GM10248 (cell line): ENCODE measurements at places on chromosomes 6 and 20.

- DNase-seq = no peak
Measured at GRCh38 chr6:73182021-73182607, 43.2 kb downstream of the KHDC1L start.

GRCh38 chr6:166785131-166785530 lies 158.1 kb upstream of the RPS6KA2 start:
- DNase-seq = no peak

DNA sequence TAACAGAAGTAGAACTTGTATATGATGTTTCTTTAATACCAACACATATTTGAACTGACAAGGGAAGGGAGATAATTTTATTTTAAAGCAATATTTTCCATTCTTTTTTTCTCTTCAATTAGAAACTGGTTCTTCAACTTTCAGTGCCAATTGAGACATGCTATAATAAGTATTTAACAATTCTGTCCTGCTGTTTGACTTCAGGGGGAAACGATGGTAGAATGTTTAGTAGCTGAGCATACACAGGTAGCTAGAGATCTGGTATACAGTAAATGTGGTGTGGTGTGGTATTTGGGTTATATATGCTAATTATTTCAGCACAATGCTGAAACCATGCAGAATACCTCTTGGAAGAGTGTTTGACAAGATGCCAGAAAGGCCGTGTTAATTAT lies 156.9 kb downstream of the ARID1B start:
- no peak for DNase-seq

DNA sequence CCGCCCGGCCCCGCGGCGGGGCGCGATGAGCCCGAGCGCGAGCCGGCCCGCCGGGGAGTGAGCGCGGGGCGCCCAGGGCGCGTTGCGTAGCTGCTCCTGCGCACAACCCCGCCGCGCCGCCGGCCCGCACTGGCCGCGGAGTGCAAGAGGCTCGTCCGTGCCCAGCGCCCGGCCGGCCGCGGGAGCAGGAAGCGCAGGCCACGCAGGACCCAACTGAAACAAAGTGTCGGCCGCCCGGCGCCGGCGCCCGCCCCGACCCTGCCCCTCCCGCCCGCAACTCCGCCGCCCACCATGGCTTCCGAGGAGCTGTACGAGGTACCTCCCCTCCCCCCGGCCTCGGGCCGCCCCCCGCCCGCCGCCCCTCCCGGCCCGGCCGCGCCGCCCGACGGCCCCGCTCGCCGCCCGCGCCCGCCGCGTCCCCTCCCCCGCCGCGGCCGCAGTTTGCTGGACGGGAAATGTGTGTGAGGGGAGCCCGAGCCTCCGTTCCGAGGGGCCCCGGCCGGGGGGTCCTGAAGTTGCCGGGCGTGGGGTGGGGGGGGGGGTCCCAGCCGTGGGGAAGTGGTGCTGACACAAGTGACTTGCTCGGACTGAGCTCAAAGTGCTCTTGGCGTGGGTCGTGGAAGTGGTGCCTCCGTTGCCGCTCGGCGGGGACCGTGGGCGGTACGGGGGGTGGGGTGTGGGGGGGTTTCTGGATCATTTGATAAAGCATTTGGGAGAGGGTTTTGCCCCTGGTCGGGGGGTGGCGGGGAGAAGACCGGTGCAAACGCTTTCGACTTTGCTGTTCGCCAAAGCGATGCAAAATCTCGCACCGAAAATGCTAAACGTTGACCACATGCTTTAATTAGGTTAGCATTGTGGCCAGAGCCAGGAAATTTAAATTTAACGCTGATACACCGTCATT lies 539 bp downstream of the CDYL start:
- peak; percentile 58 for DNase-seq

DNA sequence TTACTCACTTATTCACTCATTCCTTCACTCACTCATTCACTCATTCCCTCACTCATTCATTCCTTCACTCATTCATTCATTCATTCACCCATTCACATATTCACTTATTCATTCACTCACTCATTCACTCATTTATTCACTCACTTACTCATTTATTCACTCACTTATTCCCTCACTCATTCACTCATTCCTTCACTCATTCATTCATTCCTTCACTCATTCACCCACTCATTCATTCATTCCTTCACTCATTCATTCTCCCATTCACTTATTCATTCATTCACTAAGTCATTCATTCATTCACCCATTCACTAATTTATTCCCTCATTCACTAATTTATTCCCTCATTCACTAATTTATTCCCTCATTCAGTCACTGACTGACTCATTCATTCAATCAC lies 127.6 kb downstream of the EDN3 start:
- DNase-seq = no peak

- DNase-seq = no peak
Measured at GRCh38 chr20:137668-138490, 4.5 kb upstream of the DEFB126 start.

DNA sequence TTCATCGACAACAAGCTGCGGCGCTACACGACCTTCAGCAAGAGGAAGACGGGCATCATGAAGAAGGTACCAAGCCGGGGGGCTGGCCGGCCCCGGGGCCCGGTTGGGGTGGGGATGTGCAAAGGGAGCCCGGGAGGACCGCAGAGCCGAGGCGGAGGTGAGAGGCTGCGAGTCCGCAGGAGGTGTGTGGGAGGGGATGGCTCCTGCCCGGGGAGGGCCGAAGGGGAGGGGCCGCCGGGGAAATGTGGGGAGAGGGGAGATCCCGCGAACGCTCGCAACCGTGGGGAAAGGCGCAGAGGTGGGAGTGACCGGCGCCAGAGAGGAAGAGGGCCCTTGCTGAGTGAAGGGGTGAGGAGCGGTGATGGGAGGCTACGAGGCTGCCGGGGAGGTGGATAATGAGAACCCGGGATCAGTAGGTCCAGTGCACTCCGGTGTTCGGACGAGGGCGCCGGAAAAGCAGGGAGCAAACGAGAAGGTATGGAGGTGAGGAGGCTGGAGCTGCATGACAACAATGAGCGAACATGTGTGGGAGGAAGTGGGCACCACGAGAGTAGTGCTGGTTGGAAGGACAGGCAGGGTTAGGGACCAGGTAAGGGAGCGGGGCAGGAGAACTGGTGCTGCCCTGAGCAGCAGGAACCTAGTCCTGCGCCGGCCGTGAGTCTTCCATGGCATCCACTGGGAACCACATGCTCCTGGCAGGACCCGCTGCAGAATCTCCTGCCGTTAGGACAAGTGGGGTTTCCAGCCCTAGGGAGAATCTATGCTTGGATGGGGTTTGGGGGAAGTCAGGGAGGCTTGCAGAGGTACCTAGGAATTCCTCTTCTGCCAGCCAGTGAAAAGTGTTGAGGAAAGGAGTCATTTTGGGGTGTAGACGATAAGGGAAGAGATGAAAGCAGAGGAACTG lies 1.3 kb downstream of the SRF start:
- DNase-seq = peak; percentile 46

DNA sequence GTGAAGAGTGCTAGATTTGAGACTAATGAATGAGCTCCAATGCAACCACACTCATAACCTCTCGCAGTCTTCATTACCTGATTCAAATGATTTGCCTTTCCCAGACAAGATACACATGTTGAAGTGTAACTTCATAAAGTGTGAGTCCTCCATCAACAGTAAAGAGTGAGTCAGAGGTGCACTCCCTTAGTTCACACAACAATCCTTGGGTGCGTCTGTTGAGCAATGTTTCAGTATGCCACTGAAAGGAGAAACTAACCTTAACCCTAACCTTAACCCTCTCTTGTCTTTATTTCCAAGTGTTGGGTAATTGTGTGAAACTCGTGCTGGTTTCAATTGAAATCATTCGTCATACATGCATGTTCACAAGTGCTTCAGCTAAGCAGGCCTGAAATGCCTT lies 21.0 kb upstream of the RIN2 start:
- no peak for DNase-seq

GRCh38 chr6:52143551-52143950 lies 42.6 kb upstream of the IL17A start:
- DNase-seq = no peak

DNA sequence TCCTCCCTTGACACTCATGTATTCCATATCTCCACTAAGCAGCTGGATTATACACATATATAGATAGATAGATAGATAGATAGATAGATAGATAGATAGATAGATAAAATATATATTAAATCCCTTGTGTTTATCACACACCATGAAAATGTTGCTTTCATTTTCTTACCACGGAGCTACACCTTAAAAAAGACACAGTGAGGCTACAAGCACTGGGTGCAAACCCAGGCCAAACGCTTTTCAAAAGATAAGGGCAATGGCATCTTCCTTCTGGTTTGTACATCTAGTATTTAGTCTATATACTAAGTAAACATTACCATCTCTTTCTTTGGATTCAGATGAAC lies 377.1 kb downstream of the ESR1 start:
- DNase-seq = no peak

GRCh38 chr6:170523256-170524171 lies 29.6 kb downstream of the PSMB1 start:
- DNase-seq = no peak

- DNase-seq = no peak
Measured at GRCh38 chr6:126060400-126060799, 74.1 kb downstream of the TRMT11 start.

- DNase-seq = no peak
Measured at GRCh38 chr20:63782051-63782471, 42.5 kb downstream of the SLC2A4RG start.

DNA sequence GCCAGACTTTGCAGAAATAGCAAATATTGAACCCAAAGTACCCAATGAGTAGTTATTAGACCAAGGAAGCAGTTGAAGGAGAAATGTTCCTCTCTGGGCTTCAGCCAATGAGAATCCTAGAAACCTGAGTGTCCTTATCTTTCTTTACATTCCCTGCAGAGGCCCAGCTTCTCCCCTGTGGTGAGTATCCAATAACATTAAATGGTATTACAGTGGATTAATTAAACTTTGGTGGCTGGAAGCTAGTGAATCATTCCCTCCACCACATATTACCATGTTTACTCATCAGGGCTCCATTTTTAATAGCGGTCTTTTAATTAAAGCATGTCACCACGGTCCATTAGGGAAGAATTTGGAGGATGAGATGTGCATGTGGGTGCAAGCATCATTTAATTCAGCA lies 74.0 kb downstream of the UNC5CL start:
- DNase-seq = no peak

- no peak for DNase-seq
Measured at GRCh38 chr6:26231006-26231587, 133.9 kb upstream of the BTN3A2 start.

DNA sequence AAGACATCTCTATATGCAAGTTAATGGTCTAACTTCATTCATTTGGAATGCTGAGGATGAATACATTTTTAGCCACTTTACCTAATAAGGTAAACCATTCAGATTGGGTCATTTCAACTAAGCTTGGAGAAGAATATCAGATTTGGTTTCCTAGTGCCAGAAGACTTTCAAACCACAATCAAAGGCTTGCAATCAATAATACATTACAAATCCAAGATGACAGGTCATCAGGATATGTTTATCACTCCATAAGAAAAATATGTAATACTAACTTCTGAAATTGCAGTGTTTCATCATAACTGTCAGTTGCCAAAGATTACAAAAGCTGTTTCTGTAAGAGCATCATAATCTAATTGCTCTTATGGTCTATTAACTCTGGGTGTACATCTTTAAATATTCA lies 654.0 kb downstream of the COL12A1 start:
- no peak for DNase-seq

- no peak for DNase-seq
Measured at GRCh38 chr6:103886951-103887350, 972.8 kb downstream of the HACE1 start.

- no peak for DNase-seq
Measured at GRCh38 chr6:122571888-122572287, 38.3 kb upstream of the PKIB start.

GRCh38 chr6:119257726-119258125 lies 91.8 kb downstream of the MAN1A1 start:
- no peak for DNase-seq

DNA sequence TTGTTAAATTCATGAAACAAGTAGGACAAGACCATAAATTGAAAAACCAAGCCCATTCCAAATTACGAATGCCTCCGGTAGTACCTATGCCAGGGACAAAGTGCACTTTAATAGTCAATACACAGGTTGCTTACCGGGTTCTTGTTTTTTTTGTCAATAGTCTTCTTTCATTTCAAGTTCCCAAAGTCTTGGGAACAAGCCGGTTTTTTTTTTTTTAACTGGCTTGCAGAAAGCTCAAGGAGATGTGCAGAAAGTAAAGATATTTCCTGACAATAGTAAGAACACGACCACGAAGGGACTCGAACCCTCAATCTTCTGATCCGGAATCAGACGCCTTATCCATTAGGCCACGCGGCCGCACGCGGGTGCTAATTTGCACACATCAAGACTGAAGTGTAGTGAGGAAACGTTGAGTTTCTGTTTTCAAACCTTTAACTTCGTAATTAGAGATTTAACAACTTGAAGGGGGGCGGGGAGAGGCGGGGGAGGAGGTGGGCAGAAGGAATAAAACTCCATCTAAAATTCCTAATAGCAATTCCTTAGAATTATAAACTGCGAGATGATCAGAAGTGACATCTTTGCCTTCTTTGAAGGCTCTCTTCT lies 181.0 kb downstream of the TRIM27 start:
- no peak for DNase-seq

DNA sequence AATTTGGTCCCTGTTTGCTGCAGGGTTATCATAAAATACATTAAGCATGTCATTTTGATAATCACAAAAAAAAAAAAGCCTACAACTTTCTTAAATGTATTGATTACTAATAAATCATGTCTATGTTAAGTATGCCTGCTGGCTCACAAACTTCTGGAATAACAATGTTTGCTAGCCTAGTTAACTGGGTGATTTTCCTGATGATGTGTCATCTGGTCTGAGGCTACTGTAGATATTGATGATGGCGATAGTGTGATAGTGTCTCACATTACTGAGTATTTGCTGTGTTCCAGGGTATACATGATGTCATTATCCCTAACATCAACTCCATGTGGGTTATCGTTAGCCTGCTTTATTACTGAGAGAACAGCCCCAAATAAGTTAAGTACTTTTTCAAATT lies 86.2 kb upstream of the VSTM2L start:
- DNase-seq = no peak

- DNase-seq = no peak
Measured at GRCh38 chr6:23783901-23784300, 342.1 kb upstream of the NRSN1 start.

DNA sequence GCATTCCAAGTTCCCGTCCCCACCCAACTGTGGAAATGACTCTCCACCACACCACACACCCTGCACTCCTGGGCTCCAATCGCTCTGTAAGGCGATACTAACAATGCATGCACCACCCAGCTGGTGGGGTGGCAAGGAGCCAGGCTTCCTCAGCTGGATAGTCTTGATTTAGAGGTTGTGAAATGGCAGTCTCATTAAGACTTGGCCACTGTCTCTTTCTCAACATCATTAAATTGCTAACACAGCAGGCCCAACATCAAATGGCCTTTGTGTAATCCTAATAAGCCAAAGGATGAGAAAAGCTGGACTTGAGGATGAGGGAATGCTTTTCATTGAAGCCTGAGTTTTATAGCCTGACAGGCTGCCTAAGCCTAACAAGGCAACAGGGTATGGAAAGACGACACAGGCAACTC lies 223.7 kb downstream of the GMDS start:
- no peak for DNase-seq

DNA sequence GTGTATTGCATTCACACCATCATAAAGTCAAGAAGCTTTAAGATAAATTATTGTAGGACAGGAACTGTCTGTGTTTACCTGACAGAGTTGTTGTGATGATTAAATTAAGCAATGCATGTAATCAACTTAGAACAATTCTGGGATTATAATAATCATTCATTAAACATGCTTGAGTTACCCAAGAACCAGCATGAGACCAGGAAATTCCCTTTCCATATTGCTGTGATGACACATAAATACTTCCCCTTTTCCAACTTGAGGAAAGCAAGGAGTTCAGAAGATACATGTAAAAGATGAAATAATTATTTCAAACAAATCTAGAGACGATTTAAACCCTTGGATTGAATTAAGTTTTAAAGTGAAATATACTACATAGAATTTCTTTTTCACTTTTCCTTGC lies 404.4 kb downstream of the GJA1 start:
- DNase-seq = no peak
